ENCODE measurements at places on chromosomes 1 and 21.

DNA sequence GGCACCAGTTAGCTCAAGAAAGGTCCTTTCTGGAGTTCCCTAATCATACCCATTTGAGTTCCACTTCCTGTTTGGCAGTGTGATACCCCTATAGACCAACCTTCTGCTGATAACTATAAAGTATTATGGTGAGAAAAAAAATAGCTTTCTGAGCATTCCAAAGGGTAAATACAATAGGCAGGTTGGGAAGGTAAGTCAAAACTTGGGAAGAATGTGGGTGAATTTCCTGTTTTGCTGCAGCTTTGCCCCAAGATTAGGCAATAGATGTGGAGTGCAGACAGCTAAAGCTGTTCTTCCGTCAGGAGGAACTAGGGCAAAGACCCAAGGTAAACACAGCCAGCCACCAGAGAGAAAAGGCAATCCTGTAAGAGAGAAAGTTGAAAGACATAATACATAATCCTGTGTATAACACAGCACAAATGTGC, 49.9 kb upstream of the GUCA2A start:
- peak; percentile 52 for DNase-seq

DNA sequence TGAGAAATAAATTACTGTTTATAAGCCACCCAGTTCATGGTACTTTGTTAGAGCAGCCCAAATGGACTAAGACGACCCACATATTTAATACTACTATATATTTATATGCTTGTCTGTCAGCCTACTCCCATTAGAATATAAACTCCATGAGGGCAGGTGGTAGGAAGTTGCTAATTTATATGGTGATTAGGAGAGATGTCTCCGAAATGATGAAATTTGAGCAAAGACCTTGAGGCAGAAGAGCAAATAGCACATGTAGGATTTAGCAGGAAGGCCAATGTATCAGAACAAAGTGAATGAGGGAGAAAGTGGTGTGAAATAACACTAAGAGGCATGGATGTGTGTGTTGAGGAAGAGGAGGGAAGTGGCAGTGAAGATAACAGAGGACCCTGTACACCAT, 10.6 kb upstream of the SLFNL1 start:
- no peak for DNase-seq

DNA sequence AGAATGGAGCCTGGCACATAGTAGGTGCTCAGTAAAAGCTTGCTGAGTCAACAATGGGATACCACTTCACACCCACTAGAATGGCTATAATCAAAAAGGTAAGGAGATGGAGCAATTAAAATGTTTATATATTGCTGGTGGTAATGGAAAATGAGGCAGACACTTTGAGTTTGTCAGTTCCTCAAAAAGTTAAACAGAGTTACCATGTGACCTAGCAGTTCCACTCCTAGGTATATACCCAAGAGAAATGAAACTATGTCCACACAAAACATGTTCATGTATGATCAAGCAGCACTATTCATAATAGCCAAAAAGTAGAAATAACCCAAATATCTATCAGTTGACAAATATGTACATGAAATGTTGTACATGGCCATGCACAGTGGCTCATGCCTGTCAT, 74.8 kb upstream of the ECE1 start:
- DNase-seq, result no peak

DNA sequence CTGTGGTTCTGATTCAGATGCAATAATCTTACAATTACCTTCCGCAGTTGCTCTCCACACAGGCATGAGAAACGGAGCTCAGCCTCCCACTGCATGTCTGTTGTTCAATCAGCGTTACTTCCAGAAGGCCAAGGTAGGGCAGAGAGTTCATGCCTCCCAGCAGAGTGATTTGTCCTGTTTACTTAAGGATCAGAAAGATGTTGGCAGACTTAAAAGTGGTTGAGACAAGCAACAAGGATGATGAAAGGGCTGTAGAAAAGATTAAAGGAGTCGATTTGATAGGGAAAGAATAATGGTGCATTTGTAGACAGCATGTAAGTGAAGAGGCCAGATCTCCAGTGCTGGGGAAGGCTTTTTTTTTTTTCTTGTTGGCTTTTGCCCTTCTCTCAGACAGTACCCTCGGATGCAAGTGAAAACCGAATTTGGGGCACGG, 26.6 kb downstream of the ARMH1 start:
- DNase-seq, result no peak

DNA sequence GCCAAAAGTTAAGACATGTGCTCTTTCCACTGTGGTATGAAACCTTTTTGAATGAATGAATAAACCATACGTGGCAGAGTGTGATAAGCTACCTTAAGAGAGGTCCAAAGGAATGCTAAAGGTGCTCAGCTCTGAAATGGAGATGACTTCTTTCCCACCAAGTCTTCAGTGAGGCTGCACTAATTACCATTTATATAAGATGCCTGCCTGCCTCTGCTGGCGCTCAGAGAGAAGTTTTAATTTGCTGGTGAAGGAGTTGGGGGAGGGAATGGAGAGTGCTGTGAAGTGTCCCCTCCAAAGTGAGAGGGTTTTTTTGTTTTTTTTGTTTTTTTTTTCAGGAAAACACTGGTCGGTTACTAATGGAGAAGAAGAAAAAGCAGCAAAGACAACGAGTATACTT, 559.0 kb downstream of the OMA1 start:
- no peak for DNase-seq

DNA sequence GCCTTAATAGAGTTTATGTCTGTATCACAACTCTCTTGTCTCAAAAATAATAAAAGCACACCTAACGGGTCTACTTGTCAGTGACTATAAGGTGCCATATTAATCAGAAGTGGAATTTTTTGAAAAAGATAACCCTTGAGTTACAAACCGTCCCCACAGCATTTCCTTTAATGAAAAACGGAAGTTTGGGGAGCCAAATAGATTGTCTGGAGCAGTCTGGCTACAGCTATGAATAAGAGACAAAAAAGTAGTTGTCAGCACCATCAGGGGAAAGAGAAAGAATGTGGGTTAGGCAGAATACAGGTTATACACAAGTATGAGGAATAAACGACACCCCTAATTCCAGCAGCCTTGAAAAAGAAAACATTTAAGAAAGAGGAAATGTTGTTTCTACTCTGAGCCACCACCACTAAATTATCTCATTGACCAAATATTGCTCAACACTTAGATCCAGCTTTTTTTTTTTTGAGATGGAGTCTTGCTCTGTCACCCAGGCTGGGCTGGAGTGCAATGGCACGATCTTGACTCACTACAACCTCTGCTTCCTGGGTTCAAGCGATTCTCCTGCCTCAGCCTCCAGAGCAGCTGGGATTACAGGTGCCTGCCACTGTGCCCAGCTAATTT, 29.4 kb upstream of the USP24 start:
- peak; percentile 52 for DNase-seq

DNA sequence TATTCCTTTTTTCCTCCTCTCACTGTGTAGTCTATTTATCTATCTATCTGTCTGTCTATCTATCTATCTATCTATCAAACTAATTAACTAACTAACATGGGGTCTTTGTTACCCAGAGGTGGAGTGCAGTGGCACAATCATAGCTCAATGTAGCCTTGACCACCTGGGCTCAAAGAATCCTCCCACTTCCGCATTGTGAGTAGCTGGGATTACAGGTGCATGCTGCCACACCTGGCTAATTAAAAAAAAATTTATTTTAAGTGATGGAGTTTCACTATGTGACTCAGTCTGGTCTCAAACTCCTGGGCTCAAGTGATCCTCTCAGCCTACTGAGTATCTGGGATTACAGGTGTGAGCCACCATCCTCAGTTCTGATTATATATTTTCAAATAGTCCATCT, 71.4 kb downstream of the CCDC18 start:
- DNase-seq, result no peak

- DNase-seq, result peak; percentile 96
Measured at GRCh38 chr1:34162852-34163766, 1.9 kb downstream of the CSMD2 start.

- no peak for DNase-seq
Measured at GRCh38 chr1:174022976-174023277, 770 bp upstream of the RC3H1 start.

GRCh38 chr1:226123212-226123560, 60.7 kb downstream of the H3-3A start:
- DNase-seq, result no peak

DNA sequence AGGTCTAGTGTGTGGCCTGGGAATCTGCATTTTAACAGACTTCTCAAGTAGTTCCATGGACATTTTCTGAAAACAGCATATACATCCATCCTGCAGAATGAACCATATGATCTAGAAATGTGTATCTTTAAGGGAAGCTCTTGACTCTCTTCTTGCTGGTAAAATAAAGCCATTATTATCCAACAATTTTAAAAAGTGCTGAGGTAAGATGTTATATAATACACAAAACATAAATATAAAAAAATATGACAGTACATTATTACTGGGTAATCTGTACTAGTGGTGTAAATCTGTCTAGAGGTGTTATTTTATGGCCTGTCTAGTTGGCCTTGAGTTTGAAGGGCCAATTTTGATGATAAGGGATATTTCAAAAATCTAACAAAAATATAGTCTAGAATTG, 201.2 kb downstream of the HMCN1 start:
- DNase-seq, result no peak

DNA sequence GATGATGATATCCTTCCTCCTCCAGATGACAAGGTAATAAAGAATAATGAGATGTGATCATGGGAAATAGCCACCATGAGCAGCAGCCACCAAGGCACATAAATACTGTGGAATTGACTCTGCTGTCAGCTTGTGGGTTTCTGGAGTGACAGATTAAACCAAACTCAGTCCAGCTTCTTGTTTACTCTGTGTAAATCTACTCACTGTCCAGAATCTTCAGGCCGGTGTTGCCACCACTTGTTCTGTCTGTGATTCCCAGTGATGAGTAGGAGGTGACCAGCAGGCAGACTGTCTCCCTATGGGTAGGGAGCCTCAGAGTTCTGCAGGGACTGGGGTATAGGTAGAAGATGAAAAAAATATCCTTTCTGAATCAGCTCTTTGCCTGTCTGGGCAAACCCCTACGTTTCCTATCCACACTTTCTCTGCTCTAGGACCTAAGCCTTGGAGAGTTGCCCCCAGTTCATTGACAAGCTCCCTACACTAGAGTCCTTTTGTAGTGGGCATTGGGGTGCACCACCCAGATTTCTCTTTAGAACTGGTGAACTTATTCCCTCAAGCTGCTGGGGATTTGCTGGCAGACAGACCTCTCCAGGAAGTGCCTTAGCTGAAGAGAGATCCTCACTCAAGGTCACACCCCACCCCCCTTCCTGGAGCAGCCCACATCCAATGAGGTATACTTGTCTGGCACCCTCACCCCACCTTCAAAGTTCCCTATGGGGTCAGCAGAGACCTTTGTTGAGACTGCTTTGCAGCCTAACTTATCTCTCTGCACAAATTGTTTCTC, 47.6 kb downstream of the ATP1A1 start:
- no peak for DNase-seq

- no peak for DNase-seq
Measured at GRCh38 chr1:226274138-226274537, 34.8 kb downstream of the LIN9 start.

- no peak for DNase-seq
Measured at GRCh38 chr1:53547231-53547790, 88.1 kb downstream of the DMRTB1 start.

DNA sequence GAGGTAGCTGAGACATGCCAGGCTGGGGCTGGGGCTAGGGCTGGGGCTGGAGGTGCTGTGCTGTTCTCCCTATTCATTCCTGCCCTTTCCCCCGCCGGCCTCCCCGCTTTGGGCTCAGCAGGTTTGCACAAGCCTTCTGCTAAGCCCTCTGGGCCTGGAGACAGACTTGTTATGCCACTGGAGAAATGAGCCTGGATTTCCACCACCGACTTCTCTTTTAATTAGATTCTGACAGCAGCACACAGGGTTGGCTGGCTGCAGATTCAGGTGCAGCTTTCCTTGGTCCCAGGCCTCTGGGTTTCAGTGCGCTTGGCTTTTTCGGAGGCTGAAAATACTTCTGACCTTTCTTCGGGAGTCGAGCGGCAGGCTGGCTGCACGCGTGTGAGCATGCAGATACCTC, 71.5 kb upstream of the ACTL8 start:
- DNase-seq, result no peak

GRCh38 chr21:37829447-37829846, 86.8 kb downstream of the KCNJ6 start:
- peak; percentile 81 for DNase-seq

DNA sequence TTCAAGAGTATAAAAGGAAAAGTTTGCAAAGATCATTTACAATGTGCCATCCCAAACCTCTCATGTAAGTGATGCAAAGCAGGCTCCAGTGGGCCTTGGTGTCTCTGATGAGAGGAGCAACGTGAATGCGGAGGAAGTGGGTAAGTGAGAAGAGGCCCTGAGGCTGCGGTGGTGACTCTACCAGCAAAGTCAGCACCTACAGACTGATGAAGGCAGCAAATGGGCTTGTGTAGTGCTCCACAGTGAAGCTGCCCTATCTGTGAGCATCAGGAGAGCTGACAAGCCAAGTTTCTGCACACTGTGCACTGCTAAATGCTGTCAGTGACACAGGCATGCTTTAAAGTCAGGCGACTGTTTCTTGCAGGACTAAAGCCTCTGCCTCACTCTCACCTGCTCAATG, 15.6 kb upstream of the RAP1A start:
- DNase-seq, result no peak

GRCh38 chr1:98975810-98976209, 28.9 kb downstream of the PLPPR5 start:
- no peak for DNase-seq

GRCh38 chr21:35216996-35217395, 167.9 kb upstream of the RUNX1 start:
- DNase-seq, result no peak

- DNase-seq, result no peak
Measured at GRCh38 chr1:71930511-71930910, 351.8 kb downstream of the NEGR1 start.

GRCh38 chr1:236882678-236883077, 87.6 kb downstream of the MTR start:
- no peak for DNase-seq

- peak; percentile 40 for DNase-seq
Measured at GRCh38 chr21:35048706-35049617, at the start of gene RUNX1. RUNX1 (minus strand) TSS chr21:35049302.

GRCh38 chr21:44701023-44701400, 4.0 kb downstream of the KRTAP10-12 start:
- no peak for DNase-seq

- no peak for DNase-seq
Measured at GRCh38 chr1:158649052-158649451, 37.5 kb downstream of the SPTA1 start.
